ENCODE measurements at places on chromosomes 13 and 19.

DNA sequence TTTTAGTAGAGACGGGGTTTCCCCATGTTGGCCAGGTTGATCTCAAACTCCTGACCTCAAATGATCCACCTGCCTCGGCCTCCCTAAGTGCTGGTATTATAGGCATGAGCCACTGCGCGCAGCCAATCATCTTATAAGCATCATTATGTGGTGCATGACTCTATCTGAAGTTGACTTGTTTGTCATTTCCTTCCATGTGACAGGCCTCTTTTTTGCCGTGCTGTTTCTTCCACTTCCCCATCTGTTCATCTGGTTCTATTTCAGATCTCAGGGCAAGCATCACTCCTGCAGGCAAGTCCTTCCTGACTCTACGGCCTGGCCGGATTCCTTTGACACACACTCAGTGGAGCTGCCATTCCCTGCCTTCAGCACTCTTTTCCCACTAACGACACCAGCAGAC lies 15.2 kb downstream of the COL5A3 start:
- no peak for DNase-seq

DNA sequence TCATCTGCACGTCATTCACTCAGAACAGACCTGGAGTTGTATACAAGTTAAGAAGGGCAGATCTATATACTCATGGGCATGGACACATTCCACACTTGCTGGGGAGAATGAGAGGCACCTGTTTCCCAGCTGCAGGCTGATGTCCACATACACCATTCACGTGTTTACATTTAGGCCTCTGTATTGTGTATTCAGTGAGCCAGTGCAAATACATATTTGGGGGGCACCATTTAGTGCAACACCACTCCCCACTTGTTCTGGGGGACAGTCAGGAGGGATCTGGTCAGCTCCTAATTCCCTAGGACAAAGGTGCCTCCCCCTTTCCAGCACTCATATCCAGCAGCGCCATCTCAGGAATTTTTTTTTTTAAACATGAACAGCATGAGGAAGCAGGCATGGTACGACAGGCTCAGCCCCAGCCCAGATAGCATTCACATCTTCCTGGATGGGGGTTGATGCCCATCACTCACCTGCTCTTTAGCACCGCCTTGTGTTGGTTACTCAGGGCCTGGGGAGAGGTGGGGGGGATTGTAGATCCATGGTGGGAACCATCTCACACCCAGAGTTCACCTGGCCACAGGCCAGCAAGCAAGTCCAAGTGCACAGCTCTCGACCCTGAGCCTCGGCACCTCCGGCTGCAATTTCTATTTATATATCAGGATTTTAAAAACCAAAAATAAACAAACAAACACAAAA lies 56.9 kb upstream of the ZNF254 start:
- no peak for DNase-seq

DNA sequence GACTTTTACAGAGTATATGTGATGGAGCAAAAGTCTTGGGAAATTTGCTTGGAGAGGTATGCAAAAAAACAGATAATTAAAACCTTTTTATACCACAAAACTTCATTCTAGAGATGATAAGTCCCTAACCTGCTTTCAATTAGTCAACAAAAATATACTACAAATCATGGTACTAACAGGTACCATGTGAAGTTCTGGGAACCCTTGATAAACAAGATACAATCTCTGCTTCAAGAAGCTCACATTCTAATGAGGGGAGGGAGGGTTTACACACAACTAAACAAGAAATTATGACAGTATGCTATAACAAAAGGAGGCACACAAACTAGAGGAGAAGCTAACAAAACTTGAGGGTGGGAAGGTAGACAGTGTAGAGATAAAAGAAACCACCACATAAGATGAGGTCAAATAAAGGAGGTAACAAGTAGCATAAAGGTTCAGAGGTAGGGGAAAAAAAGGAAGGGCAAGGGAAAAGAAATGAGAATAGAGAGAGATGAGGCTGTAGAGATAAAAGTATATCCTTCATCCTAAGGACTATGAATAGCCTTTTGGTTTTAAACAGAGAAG lies 91.4 kb downstream of the MYCBP2 start:
- DNase-seq, result no peak

- DNase-seq, result no peak
Measured at GRCh38 chr19:29643361-29643935, 21.8 kb upstream of the PLEKHF1 start.
